T-cell (primary cell): ENCODE measurements at places on chromosomes 13 and 19.

GRCh38 chr19:33849551-33850147 lies 53.0 kb downstream of the KCTD15 start:
- DNase-seq = no peak

DNA sequence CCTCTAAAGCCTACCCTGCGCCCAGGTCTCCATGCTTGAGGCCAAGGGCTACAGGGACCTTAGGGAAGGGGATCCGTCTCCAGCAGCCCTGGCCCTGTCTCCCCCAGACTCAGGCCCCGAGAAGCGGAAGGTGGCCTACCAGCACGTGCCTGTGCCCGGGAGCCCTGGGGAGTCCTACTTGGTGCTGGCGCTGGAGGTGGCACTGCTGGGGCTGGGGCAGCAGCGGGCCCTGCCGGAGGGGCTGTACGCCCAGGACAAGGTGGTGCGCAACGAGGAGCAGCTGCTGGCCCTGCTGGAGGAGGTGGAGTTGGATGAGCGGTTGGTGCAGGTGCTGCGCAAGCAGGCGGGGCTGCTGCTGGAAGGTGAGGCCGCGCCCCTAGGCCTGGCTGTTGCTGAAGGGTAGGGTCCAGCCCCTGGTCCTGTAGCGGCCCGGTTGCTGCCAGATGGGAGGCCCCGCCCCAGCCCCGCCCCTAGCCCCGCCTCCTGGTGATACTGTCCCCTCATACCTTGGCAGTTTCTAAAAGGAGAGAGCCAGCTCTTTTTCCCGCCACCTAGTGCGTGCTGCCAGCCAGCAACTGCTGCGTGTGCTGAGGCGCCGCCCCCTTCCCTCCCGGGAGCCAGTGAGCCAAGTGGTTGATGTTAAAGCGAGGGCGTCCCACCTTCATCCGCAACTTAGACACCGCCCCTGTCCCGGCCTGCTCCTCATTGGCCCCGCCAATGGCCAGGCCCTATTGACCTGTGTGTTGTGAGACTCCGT lies 22.6 kb downstream of the ZSWIM4 start:
- DNase-seq = no peak

GRCh38 chr13:26605845-26606244 lies 48.4 kb downstream of the WASF3 start:
- DNase-seq = no peak

DNA sequence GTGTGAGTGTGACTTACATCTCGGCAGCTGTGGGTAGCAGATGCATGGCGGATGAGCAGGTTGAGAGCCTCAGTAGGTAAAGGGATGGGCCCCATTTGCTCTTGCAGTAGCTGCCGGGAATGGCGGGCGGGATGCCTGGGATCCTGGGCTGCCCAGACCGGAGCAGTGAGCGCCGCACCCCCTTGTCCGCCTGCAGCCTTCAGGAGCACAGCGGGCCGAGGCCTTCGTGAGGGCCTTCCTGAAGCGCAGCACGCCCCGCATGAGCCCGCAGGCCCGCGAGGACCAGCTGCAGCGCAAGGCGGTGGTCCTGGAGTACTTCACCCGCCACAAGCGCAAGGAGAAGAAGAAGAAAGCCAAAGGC lies 4.1 kb downstream of the POP4 start:
- DNase-seq = no peak

GRCh38 chr13:73059460-73060250 lies 850 bp downstream of the KLF5 start:
- peak; percentile 53 for DNase-seq

DNA sequence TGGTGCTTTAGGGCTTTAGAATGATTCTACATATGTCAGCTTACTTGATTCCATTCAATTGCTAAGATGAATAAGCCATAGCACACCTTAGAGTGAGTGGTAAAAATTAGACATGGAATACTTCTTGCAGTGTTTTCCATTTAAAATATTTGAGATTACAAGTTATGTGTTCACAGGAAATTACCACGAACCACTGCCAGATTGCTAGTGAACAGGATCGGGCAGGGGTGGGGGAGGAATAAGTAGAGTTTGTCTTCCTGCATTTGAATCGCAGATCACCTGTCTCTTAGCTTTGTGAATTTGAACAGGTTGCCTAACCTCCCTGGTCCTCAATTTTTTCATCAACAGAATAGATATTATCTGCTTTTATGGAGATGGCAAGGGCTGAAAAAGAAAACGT lies 124.6 kb downstream of the GGACT start:
- no peak for DNase-seq

DNA sequence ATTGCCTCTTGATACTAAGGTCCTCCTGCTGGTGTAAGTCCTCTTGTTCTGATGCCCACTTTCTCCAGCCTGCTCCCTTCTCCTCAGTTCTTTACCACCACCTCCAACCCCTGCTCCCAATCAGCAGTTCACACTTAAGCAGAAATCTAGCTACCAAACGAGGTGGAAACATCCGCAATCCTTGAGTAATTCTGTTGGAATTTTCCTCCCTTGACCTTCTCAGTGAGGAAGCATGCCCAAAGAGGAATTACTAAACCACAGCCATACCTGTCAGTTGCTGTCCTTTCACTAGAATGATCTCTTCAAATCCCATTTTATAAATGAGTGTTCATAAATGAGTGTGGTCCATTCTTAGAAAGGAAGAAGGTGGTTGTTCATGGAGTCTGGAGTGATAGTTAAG lies 289.9 kb downstream of the DACH1 start:
- DNase-seq = no peak

- peak; percentile 16 for DNase-seq
Observed at GRCh38 chr19:52542984-52543664, 15.7 kb downstream of the ZNF808 start.

- DNase-seq = no peak
Observed at GRCh38 chr13:84362777-84363176, 480.5 kb upstream of the SLITRK1 start.

GRCh38 chr13:28492569-28493367 lies 2.2 kb downstream of the FLT1 start:
- peak; percentile 15 for DNase-seq

GRCh38 chr13:94707400-94708021 lies 4.8 kb downstream of the SOX21 start:
- DNase-seq = no peak

GRCh38 chr13:28753208-28753892 lies 34.6 kb upstream of the SLC46A3 start:
- DNase-seq = no peak

DNA sequence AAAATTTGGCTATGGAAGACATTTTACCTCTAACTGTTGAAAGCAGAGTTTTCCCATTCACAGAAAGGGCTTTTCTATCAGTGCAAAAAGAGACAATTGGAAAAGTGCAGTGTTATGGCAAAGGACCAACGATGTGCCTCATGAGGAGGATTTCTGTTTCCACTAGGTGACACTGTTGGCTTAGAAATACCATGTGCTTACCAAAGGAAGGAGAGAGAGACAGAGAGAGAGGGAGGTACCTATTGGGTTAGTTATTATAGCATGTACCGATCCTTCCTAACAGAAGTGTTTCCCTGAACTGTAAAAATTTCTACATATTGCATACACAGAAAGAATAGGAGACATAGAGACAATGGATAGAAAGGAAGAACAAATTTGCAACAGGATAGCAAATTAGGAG lies 23.9 kb upstream of the PSG4 start:
- DNase-seq = no peak

DNA sequence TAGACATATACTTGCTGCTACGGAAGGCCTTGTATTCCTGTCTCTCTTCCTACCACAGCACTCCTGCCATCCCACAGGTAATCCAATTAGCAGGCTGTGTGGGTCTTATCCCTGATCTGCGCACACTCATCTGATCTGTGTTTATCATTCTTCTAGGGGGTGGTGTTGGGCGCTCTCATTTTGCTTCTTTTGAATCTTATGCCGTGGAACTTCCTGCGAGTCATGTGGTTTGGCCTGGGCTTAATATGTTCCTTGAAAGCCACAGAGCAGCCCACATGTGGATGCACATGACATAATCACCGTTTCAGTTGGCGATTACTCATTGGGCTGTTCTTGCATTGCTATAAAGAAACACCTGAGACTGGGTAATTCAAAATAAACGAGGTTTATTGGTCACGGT lies 7.5 kb downstream of the RASA3 start:
- peak; percentile 69 for DNase-seq

- DNase-seq = no peak
Observed at GRCh38 chr19:19816679-19817078, 4.9 kb downstream of the ZNF506 start.

DNA sequence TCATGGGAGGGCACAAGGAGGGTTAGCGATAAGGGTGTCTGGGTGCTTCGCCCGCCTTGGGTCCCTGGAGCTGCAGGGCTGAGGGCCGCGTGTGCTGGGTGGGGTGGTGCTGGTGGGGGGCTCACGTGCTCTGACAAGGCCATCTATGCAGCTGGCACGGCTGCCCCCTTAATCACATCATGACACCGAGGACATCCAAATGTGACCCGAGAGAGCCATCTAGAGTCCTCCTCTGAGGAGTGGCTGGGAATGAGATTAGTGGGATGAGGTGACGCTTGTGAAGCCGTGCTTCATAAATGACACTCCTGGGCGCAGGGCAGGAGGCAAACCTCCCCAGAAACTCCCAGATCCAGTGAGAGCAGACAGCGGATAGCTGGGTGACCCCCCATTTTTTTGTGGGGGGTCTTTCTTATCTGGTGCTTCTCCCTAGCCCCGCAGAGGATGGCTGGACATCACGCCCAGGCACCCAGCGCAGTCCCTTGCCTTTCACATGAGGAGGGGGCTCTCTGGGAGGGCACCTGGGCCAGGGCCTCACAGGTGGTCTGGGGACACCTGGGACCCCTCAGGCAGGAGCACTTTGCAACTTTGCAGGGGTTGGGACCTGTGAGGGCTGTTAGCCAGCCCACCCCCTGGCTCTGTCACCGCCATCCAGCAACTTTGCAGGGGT lies 6.6 kb downstream of the FZR1 start:
- no peak for DNase-seq

DNA sequence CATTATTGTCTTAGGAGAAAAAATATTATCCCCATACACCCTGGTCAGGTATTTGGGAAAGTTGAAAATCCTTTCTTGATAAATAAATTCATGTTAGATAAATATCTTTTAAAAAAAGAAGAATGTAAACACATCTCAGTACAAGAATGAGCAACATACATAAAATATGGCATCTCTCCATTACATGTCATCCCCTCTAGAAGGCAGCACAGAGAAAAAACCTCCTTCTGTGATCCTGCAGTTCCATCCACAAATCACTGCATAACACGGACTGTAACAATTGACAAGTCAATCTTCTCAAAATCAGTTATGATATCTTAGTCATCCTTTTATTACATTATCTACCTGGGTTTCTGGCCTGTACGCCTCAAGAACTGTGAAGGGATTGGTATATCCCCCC lies 683.9 kb upstream of the KLHL1 start:
- no peak for DNase-seq

- no peak for DNase-seq
Observed at GRCh38 chr19:39446365-39447084, 1.1 kb downstream of the SUPT5H start.

DNA sequence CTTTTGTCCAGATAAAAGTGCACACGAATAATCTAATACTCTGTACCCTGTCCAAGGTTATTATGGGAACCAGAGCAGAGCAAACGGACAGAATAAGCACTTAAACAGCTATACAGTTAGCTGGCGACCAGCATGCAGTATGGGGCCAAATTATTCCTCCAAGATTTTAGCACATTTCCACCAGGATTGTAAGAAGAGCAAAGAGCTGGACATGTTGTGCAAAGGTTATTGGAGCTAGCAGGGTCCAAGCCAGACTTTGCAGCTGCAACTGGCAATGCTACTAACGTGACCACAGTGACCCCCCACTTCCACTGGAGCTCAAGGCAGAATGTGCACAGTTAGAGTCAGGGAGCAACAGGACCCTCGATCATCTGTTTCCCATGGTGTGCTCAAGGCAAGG lies 89.9 kb downstream of the COL4A1 start:
- DNase-seq = no peak

GRCh38 chr19:40365613-40366401 lies 17.3 kb downstream of the PLD3 start:
- DNase-seq = no peak

- no peak for DNase-seq
Observed at GRCh38 chr13:109897988-109898624, 111.7 kb upstream of the IRS2 start.

DNA sequence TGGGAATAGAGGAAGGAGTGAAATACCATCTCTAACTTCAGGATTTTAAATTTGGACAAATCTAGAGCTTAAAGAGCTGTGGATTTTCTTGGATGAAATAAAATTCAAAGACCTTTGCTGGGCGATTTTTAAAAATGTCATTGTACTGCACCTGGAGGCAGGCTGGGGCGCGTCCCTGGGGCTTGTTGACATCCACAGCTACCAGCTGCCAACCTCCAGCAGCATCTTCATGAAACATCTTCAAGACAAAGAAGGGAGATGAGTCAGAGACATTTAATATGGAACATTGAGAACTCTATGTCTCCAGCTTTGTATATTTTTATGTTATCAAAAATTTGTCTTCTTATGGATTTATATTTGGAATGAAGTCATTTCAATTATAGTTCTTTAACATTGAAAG lies 132.5 kb downstream of the NALCN start:
- DNase-seq = no peak

- DNase-seq = no peak
Observed at GRCh38 chr19:35251456-35251855, 2.7 kb downstream of the LSR start.

GRCh38 chr19:42080764-42081375 lies 4.9 kb downstream of the ZNF574 start:
- DNase-seq = no peak

DNA sequence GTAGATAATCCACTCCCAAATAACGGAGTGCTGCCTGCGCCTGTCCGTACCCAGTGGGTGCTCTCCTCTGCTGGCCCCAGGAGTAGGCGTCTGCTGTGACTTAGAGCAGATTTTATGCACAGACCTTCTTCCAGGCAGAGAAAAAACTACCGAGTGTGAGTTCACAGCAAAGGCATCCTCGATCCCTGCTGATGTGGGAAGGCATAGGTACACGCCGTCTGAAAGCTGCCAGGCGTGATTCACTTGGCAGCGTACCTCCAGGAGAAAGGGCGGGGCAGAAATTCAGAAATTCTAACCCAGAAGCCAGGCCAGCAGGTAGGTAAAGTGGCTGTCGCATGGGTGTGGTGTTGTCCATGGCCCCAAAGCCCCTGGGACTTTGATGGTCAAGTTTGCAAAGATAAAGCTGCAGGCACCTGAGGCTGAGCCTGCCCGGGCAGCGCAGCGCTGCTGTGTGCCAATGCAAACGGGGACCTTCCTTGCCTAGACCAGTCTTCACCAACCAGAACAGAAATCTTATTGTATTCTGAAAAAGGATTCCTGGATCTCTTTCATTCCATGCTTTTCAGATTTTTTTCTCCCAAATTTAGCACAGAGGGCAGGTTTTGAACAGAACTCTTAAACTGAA lies 36.3 kb downstream of the COL4A2 start:
- no peak for DNase-seq

DNA sequence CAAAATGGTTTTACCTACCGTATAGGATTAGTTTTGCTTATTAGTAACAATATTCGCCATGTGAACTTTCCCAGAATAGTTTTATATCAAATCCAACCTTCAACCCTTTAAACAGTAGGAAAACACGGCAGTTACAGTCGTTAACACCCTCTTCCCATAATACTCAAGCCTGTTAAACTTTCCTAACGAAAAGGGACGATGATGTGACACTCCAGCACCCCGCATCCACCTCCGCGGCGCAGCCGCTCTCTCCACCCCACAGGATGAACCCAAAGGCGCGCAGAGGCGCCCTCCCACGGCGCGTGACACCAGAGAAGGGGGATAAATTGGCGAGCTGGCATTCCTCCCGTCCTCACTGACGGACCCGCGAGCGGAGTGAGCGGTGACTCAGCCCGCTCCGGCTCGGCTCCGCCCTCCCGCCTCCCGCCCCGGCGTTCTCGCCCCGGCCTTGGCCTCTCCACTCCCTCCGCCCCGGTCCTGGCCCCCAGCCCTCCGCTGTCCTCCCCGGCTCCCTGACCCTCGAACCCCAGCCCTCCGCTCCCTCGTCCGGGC lies 665 bp downstream of the TUBGCP3 start:
- peak; percentile 71 for DNase-seq
